ENCODE measurements at places on chromosomes 4 and X.

DNA sequence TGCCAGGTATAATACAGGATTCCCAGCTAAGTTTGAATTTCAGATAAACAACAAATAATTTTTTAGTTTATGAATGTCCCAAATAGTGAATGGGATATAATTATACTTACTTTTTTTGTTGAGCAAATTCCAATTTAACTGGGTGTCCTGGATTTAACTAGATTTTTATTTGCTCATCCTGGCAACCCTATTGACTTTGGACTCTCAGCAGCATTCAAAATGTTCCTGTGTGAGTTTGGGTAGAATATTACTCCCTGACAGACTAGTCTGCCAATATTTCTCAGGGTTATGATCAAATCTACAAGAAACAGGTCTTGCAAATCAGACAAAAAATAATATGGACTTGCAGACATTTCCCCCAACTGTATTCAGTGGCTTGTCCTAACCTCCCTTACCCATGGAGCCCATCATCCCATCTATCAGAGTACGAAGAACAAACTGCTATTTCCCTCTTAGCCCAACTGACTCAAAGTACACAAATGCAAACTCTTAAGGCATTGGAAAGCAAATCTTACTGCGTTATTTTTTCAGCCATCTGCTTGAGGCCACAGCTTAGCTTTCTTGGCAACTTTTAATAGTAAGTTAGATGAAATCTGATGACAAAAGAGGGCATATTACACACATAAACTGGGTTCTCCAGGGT is 20.7 kb downstream of the SETD7 start:
- no peak for DNase-seq

- DNase-seq: no peak
Observed at GRCh38 chr4:67576538-67576937, 18.0 kb downstream of the STAP1 start.

GRCh38 chr4:158652920-158653319 is 18.8 kb downstream of the C4orf46 start:
- no peak for DNase-seq

- DNase-seq: no peak
Observed at GRCh38 chr4:53349091-53349491, 16.8 kb downstream of the SCFD2 start.

DNA sequence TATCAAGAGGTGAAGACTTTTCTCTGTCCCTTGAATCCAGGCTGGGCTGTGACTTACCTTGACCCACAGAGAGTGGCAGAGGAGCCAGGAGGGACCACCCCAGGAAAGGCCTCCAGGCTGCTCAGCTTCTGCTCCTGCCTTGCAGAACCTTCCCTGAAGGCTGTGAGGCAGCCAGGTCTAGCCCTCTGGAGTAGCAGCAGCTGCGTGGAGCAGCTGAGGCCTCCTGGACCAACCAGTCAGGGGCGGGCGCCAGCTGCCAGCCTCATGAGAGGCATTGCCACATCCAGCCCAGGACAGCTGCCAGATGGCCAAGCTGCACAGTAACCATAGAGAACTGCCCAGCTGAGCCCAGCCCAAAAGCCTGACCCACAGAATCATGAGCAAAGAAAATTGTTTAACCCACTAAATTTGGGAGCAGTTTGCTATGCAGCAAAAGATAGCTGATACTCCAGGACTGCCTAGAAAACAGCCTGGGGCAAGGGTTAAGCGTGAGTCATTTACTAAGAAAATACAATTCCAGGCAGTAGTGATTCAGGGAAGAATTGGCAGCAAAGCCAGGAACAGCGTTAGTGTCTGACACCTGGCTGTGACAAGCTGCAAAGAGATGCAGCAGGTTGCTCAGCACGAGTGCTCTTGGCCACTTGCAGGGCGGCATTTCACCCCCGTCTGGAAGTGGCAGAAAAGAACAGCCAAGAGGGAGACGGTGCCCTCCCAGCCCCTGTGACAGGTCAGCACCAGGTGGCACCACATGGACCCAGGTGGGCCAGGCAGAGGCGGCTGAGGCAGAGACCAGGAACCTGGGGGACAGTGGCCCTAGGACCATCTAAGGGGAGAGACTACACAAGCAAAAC is 14.7 kb upstream of the PDE6B start:
- DNase-seq: peak; percentile 42

- DNase-seq: no peak
Observed at GRCh38 chr4:26858947-26859401, 1.7 kb upstream of the STIM2 start.

DNA sequence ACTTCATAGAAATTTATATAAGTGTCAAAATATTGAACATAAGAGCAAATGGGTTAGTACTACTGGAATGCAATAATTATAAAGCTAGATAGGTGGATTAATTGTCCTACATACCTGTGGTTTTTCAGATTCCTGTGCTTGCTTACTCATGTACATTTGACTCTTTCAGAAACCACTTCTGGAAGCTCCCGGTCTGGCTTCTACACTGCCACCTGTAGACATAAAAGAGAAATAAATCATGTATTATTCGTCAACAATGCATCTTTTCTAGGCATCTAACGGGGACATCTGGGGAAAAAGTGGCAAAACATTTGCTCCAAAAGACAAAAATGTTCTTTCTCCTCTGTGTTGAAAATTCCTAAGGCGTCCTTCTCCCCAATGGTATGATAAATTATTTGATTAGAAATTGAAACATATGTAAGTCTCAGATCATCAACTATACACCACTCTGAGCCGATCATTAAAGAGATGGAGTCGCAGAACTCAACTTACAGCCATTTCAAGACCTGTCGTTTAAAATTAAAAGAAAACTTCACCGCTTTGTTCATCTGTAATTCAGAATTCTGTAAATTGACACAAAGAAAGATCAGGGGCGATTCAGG is 648.7 kb upstream of the DIPK2B start:
- peak; percentile 87 for DNase-seq

DNA sequence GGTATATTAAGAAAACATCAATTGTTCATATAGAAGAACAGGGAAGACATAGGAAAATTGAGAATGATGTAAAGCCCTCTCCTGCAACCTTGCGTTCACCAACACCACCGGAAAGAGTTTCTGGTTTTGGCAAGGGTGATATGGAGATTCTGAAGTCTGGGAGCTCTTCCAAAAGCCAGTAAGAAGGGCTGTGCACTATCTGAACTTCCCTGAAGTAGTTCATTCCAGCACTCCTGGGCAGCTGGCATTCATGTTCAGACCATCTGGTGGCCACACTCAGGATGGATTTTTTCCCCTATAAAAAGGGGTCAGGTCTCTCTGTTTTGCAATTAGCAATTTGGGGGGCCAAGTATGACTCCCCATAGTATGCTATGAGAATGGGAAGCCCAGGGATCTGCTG is 15.4 kb upstream of the TLR2 start:
- DNase-seq: no peak

DNA sequence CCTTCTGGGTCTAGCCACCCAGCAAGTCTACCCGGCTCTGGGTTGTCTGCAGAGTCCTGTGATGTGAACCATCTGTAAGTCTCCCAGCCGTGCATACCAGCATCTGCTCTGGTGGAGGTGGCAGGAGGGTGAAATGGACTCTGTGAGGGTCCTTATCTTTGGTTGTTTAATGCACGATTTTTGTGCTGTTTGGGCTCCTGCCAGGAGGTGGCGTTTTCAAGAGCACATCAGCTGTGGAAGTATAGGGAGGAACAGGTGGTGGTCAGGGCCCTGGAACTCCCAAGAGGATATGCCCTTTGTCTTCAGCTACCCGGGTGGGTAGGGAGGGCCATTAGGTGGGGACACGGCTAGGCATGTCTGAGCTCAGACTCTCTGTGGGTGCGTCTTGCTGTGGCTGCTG is 66.5 kb upstream of the ZFP42 start:
- no peak for DNase-seq

GRCh38 chr4:76090241-76090691 is 15.8 kb downstream of the ART3 start:
- peak; percentile 3 for DNase-seq

- DNase-seq: no peak
Observed at GRCh38 chr4:8916351-8916885, 44.8 kb upstream of the HMX1 start.

DNA sequence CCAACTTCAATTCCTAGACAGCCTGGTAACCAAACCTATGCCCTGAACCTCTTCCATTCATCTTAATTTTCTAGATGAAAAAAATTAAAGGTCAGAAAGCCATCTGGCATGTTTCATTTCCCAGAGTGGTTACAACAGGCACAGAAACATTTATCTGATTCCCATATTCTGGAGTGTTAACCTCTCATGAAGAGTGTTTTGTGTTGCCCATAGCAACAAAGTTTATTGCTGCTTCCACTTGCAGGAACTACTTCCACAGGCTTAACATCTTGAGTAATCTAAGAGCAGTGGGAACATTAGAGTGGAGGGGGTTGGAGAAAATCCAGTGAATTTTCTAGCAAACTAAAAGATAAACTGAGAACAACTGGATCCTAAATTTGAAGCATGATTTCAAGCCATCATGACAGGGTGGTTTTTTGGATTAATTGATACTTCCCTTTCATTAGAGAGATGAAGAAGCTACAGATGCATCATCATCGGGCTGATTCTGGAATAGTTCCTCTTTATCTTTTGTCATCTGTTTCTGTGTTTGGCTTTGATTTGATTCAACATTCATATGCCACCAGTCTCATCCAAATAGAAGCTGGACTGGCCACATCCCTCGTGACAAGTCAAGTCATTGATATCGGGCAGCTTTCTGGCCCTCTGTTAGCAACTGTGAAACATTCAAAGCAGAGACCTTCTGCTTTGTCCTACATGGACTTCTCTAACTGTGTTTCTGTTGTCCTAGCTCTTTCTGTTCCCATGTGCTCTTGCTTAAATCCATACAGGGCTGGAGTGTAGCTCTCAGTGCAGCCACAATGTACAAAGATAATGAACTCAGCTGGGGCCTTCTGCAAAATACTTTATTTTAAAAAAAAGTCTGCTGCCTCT is 167.3 kb downstream of the MID1IP1 start:
- no peak for DNase-seq

- no peak for DNase-seq
Observed at GRCh38 chrX:40872351-40872750, 137.0 kb upstream of the MED14 start.

Measured in HCEC 1CT (cell line).